ENCODE measurements at places on chromosomes 7 and 10.
A peak's percentile ranks its signal among the peaks of the same experiment; 100 is the strongest.

- H3K4me1 ChIP-seq = no peaks in the 10 kb centered on the region
- no peak overlapping the region for H3K27ac ChIP-seq
- no peak overlapping the region for H3K4me3 ChIP-seq
- no peak for DNase-seq
- H3K36me3 ChIP-seq = no peaks in the 10 kb centered on the region
Observed at GRCh38 chr10:67571503-67571902, 124.5 kb downstream of the CTNNA3 start.

DNA sequence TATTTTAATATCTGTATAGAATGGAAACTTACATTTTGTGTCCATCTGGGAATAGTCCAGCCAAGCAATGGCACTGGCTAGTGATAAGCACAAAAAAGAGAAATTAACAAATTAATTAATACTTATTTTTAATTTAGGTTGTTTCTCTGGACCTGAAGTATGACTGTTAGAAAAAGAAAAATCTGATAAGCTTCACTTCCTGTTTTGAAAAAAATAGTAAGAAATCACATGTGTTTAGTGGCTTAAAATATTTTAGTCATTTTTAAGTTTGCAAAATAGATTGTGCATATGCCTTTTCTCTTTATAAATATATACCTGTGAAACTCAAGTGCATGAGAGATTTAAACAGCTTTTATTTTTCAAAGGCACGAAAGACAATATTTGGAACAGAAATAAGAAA lies 50.1 kb upstream of the CREB5 start:
- H3K36me3 ChIP-seq = no peaks in the 10 kb centered on the region
- H3K27me3 ChIP-seq = no peaks in the 10 kb centered on the region
- no peak for DNase-seq
- no peak overlapping the region for H3K4me3 ChIP-seq

GRCh38 chr7:52659178-52659577 lies 376.3 kb upstream of the POM121L12 start:
- no peak overlapping the region for H3K27ac ChIP-seq
- no peaks in the 10 kb centered on the region for H3K4me1 ChIP-seq
- H3K4me3 ChIP-seq = no peak overlapping the region
- H3K27me3 ChIP-seq = no peaks in the 10 kb centered on the region

- no peak overlapping the region for H3K4me3 ChIP-seq
- peak overlapping the region; percentile 82 for H3K27ac ChIP-seq
- peak; percentile 36 for DNase-seq
Observed at GRCh38 chr10:120732067-120732466, 119.1 kb upstream of the WDR11 start.

DNA sequence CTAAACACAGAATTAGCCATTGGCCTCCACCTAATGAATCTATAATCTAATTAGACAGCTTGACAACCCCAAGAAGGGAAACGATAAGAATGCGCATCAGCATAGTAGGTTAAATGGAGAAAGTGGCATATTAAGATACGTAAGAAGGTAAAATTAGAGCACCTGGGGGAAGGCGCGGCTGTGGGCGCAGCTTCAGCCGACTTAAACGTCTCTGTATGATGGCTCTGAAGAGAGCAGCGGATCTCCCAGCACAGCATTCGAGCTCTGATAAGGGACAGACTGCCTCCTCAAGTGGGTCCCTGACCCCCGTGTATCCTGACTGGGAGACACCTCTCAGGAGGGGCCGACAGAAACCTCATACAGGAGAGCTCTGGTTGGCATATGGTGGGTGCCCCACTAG lies 518.8 kb downstream of the PHTF2 start:
- H3K4me1 ChIP-seq = no peaks in the 10 kb centered on the region
- no peaks in the 10 kb centered on the region for H3K36me3 ChIP-seq
- H3K4me3 ChIP-seq = no peak overlapping the region
- no peak for DNase-seq
- no peaks in the 10 kb centered on the region for H3K27me3 ChIP-seq
- H3K27ac ChIP-seq = no peak overlapping the region

Measured in keratinocyte (primary cell).